ENCODE measurements at places on chromosomes 7 and 10.

- DNase-seq = no peak
Measured at GRCh38 chr10:74813381-74814259, 12.8 kb upstream of the KAT6B start.

DNA sequence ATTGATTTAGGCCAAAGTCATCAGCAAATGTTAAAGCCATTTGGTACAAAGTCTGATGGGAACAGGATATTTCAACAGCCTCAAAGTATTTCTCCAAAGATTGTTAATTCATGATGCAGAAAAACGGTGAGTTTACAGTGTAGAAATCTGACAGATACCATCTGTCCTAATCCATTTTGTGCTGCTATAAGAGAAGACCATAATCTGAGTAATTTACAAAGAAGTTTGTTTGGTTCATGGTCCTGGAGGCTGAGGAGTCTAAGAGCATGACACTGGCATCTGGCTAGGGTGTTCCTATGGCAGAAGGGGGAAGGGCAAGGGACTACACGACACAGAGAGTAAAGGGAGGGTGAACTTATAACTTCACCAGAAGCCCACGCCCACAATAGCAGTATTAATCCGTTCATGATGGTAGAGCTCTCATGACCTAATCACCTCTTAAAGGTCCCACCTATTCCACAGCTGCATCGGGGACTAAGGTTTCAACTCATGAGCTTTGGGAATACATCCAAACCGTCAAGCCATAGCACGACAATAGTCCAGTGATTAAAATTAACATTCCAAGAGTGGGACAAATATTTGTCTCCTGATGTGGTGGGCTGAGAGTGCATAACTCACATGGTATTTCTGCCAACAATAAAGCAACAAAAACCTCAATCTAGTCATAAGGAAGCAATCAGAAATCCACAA is 298.6 kb upstream of the AKR1E2 start:
- peak; percentile 29 for DNase-seq

DNA sequence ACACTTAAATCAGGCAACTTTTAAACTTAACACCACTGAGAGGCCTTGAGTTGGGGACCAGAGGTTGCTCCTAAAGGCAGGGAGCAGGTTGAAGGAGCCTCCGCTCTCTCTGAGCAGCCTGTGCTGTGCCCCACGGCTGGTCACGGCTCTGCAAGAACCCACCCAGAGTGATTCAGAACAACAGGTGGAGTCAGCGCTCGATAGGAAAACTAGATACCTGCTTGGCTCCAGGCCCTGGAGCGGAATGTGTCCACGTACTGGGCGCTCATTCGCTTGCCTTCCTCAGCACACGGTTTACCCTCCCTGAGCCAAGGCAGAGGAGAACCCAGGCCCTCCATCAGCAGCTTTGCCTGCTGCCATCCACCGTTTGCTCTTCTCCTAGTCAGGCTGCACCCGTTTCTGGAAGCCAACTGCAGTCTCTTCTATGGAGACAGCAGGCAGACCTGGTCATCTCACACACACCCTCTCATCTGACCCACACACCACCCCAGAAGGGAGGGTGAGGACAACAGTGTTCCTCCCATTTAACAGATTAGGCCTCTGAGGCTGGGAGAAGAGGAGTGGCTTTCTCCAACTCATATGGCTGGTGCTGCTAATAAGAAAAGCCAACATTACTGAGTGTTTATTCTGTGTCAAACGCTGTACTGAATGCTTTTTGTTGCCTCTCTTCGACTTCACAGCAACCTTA is 37.6 kb upstream of the PDCD4 start:
- no peak for DNase-seq

DNA sequence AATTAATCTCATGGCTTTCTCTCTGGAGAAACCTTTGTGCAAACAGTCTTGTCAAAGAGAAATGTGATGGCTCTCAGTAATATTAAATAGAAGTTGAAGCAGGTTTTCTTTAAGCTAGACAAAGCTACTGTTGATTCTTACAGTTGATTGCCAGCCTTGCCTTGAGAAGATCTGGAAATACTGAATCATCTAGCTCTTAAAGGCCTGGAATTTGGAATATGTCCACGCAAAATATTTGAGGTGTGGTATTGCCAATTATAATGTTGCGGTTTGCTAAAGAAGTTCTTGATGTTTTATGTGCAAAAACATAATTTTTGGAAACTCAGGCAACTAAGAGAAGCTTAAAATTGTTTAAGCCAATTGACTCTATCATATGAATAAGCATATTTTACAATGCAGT is 371.9 kb downstream of the PHF14 start:
- peak; percentile 53 for DNase-seq

- no peak for DNase-seq
Measured at GRCh38 chr7:152551304-152552036, 115.7 kb upstream of the KMT2C start.

GRCh38 chr7:107810626-107811025 is 7.6 kb upstream of the SLC26A3 start:
- no peak for DNase-seq

GRCh38 chr10:101287183-101287996 is 58.1 kb upstream of the LBX1 start:
- DNase-seq = no peak

GRCh38 chr10:32171204-32171603 is 115.0 kb upstream of the KIF5B start:
- no peak for DNase-seq

- DNase-seq = no peak
Measured at GRCh38 chr7:98470485-98471240, 69.8 kb upstream of the BAIAP2L1 start.

GRCh38 chr10:97659589-97659988 is 19.1 kb downstream of the PI4K2A start:
- DNase-seq = peak; percentile 45

- DNase-seq = no peak
Measured at GRCh38 chr10:72697716-72698115, 5.8 kb downstream of the MCU start.

DNA sequence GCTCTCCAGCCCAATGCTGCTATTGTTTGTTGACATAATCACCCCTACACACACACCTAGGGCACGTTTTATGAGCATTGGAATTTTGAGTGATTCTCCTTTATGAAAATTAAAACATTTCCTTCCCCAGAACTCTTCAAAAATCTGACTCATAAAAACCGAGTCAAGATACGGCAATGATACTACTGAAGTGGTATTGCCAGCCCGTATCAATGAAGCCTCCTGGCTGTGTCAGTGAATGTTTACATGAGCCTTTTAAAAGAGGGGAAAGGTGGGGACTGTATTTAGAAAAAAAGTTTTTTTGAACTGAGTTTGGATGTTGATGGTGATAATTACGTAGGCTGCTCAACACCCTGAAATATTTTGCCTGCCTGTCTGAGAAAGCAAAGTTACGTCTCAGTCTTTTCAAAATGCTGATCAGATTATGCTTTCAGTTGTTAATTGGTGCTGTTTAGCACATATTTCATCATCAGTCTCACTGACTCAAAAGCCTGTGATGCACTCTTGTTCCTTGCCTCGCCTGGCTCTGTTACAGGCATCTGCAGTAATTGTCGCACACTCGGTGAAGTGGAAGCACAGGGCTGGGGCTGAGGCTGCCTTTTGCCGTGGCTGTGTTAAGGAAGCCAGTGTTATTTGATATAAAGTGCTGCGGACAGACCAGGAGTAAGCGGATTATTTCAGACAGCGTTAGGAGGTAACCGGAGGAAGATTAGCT is 157.4 kb upstream of the TCF7L2 start:
- DNase-seq = no peak

GRCh38 chr10:22693860-22694259 is 20.5 kb downstream of the PIP4K2A start:
- DNase-seq = no peak

GRCh38 chr7:132919771-132920170 is 162.1 kb downstream of the CHCHD3 start:
- DNase-seq = no peak

GRCh38 chr10:112951359-112952281 is 1.6 kb downstream of the TCF7L2 start:
- peak; percentile 79 for DNase-seq

- peak; percentile 86 for DNase-seq
Measured at GRCh38 chr7:113087071-113087998, 708 bp upstream of the GPR85 start.

DNA sequence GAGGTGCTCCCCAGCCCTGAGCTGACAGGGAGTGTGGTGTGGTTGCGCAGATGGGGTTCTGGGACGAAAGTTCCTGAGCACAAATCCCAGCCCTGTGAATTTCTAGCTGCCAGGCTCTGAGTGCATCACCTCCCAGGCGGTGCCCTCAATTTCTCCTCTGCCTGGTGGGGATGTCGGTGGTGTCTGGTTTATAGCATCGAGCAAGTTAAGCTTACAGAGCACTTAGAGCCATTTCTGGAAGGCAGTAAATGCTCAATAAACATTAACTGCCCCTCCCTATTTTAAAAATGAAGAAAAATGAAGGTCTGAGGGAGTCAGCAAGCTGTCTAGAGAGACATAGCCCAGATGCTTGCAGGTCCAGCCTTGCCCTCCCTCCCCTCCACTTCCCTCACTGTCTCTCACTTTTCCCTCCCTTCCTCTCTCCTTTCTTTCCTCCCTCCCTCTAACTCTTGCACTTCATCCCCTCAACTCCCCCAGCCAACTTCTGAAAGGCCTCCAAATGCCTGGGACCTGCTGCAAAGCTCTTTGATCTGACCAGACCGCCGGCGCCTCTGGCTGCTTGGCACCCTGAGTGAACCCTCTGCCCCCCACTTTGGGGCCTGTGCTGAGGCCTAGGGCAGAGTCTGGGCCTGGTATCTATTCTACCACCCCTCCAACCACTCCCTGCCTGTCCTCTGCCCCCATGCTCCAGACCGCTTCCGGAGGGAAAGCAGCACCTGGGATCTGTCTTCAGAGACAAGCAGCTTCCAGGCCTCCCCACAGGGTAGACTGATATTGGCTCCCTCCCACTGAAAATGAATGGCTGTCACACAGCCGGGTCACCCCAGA is 438.3 kb downstream of the RPS24 start:
- no peak for DNase-seq

DNA sequence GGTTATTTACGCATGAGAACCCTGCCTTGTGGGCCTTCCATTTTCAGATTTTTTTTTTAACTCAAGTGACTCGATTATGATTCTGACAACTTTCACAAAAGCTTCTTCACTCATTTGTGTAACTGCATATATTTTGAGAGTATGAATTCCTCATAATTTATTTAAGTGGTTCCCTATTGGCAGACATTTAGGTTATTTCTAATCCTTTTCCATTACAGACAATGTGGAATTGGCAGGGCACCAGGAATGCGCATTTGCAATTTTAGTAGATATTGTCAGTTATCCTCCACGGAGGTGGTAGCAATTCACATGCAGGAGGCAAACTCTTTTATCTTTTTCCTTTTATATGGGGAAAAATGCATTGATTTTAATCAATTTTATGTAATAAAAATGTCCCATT is 2.5 kb downstream of the TMEM176B start:
- DNase-seq = no peak

DNA sequence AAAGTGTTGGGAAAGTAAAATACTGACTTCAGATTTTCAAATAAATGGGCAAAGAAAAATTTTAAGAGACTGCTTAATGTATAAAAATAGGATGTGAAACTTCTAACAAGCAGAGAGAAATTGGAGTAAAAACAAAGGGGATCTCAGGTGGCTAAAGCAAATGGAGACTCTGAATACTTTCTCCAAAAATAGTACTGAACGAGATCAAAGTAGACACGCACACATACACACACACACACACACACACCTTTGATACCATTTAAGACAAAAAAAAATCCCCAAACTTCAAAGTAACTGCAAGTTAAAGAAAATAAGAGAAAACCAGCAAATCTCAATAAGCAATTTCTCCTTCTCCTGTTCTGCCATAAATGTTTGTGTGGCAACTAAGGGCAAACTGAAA is 307.3 kb downstream of the CRPPA start:
- no peak for DNase-seq

- peak; percentile 71 for DNase-seq
Measured at GRCh38 chr10:107442035-107442505, 277.6 kb upstream of the SORCS1 start.

DNA sequence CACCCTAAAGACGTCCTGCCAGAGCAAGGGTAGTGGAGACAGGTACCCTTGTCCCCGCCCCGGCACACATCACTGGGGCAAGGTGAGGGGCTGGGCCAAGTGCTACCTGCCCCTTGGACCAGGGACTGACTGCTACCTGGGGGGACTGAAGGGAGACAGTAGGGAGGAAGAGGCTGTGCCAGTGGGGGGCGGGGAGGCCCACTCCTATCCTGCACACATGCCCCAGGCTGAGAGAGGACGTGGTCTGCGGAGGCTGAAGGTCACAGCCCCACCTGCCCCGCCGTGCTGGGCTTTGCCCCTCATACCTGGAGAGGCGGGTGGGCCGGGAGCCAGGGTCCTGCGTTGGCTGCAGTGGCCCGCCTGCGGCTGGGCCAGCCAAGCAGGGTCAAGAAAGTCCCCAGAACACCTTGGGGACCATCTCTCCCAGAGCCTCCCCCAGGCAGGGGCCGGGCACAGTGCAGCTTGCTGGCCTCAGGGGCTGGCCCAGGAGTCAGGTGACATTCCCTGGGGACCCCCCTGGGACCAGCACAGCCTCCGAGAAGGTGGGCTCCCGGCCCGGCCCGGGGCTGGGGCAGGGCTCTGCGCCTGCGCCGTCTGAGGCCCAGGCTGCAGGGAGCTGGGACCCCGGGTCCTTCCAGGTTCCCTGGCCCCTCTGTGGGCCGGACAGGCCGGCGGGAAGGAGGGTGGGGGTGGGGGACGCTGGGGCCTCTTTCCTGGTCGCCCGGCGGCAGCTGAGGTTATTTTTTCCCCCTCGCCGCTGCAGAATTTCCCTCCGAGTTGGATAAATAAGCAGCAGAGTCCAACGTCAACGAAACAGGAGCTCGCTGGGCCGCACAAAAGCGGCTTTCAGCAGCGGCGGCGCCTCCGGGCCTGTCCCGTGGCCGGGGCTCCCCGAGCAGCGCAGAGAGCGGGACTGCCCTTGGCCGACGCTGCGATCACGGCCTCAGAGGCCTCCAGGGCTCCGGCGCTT is 9.8 kb upstream of the FZD9 start:
- no peak for DNase-seq

GRCh38 chr7:1948301-1948796 is 278.3 kb downstream of the ELFN1 start:
- no peak for DNase-seq

DNA sequence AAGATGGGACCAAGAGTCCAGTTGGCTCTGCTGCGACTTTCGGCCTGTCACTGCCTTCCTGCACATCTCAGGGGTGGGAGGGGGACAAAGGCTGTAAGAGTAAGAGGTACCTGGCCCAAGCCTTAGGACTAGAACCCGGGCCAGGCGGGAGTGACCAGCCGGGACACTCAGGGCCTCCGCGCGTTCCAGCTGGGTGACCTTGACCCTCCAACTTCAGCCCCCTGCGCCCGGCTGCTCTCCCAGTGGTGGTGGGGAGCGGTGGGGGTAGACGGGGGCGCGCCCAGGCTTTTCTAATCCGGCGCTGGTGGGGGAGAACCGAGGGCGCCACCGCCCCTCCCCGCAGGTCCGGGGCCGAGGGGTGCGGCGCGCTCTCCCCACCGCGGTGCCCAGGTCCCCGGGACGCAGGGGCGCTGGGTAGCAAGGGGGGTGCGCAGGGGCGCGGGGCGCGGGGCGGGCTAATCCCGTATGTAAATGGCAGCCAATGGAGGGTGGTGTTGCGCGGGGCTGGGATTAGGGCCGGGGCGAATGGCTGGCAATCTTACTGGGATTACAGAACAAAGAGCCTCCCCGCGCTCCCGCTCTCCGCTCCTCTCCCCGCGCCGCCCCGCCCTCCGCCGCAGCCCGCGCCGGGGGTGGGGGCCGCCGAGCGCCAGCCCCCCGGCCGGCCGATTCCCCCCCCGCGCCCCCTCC is at the start of gene GTF2IRD1:
GTF2IRD1 (plus strand) TSS at position 585 of the 690 bp plus-strand sequence. CDS start 54,175 bp downstream, outside the sequence.
- peak; percentile 84 for DNase-seq
